ENCODE measurements at places on chromosomes 12 and 14. TPM values are rescaled to one million over a fixed set of nuclear protein-coding genes. Genes with fewer than 3 reads are reported as not detected.

The NTS gene
- 3.3 TPM for polyA plus RNA-seq

The PRPH gene
- 1.6 TPM for polyA plus RNA-seq

The NYNRIN gene
- 29.5 TPM for polyA plus RNA-seq

The IL31 gene
- polyA plus RNA-seq = not detected

The AQP2 gene
- polyA plus RNA-seq = not detected

The TAS2R30 gene
- polyA plus RNA-seq = not detected

The HELB gene
- 2.8 TPM for polyA plus RNA-seq

The LRP1-AS gene
- not detected for polyA plus RNA-seq

The STAB2 gene
- 6.0 TPM for polyA plus RNA-seq

The LMO3 gene
- 2.2 TPM for polyA plus RNA-seq

GRCh38 chr14:55120571-55121495 lies 8.2 kb upstream of the LGALS3 start:
- no peak for DNase-seq

GRCh38 chr14:101559624-101560533 lies 1.4 kb upstream of the DIO3 start:
- DNase-seq = peak; percentile 60

DNA sequence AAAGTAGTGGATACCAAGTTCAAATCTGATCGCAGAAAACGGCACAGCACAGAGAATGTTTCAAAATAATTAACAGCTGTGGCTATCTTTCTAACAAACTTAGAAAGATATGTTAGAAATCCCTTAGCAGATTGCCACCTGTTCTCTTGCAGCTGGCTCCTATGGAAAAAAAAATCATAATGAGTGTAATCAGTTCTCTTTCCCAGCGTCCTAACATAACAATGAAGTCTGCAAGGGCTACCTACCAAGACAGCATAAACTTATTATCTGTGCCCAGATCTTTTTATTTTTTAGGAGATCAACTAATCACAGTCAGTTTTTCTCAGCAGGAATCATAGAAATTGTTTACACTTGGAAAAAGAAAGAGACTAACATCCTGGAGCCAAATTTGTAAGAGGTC lies 358.6 kb upstream of the FOXG1 start:
- peak; percentile 63 for DNase-seq

GRCh38 chr12:43214166-43214565 lies 337.8 kb downstream of the ADAMTS20 start:
- DNase-seq = peak; percentile 33

- DNase-seq = no peak
Observed at GRCh38 chr14:88848571-88848970, 24.1 kb downstream of the TTC8 start.

GRCh38 chr14:45940318-45940717 lies 687.3 kb upstream of the MIS18BP1 start:
- no peak for DNase-seq

- no peak for DNase-seq
Observed at GRCh38 chr14:89280600-89280999, 136.4 kb downstream of the FOXN3 start.

DNA sequence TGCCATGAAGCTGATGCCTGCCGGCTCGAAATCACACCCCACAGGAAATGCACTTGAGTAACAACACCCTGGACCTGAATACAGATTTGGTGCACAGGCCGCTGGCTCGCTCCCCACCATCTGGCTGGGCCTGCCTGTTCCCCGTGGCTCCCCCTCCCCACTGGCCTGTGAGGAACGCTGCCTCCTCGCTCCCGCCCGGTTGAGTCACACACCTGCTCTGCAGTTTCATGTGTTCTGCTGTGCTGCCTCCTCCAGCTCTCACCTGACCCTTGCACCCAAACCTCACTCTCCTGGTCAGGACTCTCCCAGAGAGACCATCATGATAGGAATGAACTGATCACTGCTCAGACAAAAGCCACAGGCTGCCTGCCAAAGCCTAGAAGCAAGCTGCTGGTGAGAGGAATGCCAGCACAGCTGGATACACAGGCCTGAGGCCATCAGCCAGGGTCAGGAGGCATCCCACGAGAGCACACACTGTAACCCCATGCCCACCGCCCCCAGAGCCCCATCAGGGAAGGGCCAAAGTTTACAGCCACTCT lies 3.8 kb upstream of the SIVA1 start:
- DNase-seq = peak; percentile 77

GRCh38 chr14:71555654-71556559 lies 376.3 kb upstream of the RGS6 start:
- DNase-seq = no peak

DNA sequence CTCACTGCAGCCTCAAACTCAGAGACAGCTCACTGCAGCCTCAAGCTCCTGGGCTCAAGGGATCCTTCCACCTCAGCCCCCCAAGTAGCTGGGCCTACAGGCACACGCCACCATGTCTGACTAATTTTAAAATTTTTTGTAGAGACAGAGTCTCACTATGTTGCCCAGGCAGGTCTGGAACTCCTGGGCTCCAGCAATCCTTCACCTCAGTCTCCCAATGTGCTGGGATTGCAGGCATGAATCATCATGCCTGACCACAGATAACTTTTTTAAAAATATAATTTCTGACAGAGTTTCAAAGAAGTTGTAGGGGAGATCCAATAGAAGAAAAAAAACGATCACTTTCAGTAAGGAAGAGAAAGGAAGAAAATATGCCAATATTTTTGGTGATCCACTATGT lies 189.7 kb upstream of the CDKN3 start:
- no peak for DNase-seq

DNA sequence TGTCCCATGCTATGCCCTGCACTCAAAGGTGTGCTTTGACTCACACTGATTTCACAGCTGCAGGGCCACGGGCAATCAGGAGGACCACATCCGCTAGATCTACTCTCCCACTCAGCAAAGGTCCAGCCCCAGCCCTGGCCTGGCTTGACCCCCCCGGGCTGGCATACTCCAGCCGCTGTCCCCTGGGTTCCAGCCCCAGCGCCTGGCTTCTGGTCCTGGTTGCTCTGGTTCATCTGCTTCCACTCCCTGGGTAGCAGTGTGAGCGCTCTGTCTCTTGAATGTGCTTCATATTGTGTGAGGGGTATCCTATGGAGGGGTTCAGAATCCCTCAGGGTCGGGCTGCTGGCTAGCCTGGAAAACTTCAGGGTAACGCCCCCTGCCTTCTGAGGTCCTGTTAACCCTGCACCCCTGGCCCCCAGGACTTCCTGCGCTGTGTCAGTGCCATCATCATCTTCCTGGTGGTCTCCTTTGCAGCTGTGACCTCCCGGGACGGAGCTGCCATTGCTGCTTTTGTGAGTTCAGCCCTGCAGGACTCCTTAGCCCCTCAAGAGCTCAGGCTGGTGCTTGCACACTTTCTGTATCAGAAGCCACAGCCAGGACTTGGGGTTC lies 1.9 kb downstream of the CMTM5 start:
- no peak for DNase-seq

GRCh38 chr14:70685474-70686197 lies 43.9 kb downstream of the TTC9 start:
- DNase-seq = peak; percentile 26

- DNase-seq = no peak
Observed at GRCh38 chr12:92496790-92497189, 206.0 kb upstream of the PLEKHG7 start.

DNA sequence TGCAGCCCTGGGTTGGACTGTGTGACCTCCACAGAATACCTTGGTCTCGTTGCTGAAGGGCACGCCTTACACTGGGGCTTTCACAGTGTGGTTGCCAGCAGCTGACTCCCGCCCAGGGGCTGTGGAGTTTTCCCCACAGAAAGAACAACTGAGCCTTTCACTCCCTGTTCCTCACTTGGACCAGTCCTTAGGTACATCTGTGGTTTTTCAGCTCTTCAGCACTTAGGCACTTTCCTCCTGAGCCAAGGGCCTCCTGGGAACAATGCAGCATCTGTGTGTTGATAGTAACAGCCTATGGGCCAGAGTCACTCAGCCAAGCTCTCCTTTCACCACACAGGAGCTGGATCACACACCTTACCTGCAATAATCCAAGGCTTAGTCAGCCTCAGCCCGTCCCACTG lies 25.0 kb downstream of the ERP27 start:
- DNase-seq = no peak

DNA sequence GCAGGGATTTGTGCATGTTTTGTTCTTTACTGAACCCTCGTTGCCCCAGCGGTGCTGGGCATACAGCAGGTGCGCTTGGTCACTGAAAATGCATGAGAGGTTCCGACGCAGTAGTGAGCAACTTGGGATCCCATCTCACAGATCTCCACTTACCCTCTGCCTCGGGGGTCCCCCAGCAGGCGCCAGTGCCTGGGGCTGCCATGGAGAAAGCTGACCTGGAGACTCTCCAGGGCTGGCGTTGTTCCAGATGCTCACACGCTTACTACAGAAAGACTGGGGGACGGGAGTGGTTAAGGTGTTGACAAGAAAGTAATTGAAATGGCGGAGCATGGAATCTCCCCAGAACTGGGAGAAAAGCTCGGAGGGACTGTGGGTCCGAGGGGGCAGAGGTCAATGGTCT lies 14.2 kb downstream of the GLT1D1 start:
- no peak for DNase-seq

GRCh38 chr14:31926652-31927347 lies 150.3 kb upstream of the ARHGAP5 start:
- DNase-seq = peak; percentile 37

DNA sequence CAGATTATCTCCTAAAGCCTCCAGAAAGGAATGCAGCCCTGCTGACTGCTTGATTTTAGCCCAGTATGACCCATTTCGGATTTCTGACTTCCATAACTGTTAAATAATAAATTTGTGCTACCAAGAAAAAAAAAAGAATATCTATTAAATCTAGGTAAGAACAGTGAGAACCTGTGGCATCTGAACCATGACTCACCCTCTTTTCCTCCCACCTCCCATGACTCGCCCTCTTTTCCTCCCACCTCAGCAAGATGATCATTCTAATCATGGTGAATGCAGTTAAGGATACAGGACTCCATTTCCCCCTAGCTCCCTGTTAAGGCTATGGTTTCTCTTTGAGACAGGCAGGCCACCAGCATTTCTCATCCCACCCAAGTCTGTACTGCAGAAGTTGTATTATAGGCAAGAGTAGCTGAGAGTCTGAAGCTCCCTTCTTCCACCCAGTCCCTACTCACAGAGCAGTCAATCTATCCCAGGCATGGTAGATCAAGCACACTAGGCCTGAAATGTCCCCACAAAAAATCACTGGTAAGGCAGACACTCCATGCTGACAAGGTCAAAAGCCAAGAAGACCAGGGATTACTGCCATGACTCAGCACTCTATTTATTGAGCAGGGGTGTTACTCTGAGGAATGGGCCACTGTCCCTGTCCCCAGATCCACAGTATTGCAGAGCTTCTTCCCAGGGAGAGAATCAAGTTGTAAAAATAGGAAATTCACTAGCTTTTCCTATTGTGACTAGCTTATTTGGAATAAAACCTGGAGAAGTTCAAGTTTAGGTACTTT lies 188.9 kb downstream of the ADAMTS20 start:
- no peak for DNase-seq

GRCh38 chr12:92444763-92445162 lies 258.0 kb upstream of the PLEKHG7 start:
- DNase-seq = peak; percentile 76

- DNase-seq = no peak
Observed at GRCh38 chr12:95316798-95317197, 99.2 kb downstream of the VEZT start.

GRCh38 chr12:112182499-112182898 lies 57.1 kb downstream of the TRAFD1 start:
- DNase-seq = peak; percentile 67

DNA sequence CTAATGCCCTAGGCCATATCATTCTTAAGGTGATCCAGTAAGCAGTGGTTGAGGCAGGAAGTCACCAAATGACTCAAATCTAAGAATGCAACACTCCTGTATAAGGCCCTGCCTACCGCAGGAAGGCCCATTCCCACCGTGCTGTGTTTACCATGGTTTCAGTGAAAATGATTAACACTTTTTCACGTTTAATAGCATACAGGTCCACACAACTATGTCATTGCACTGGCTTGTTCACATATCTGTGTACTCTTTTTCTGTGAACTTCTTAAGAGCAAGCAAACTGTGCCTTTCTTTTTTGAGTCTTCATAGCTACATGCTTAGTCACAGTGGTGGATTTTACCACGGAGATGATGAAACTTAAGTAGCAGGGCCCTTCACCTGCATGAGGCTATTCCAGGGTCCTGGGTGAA lies 214.9 kb downstream of the CNTN1 start:
- no peak for DNase-seq

GRCh38 chr14:59547310-59547709 lies 29.3 kb downstream of the CCDC175 start:
- DNase-seq = no peak

- DNase-seq = peak; percentile 91
Observed at GRCh38 chr12:46559311-46559710, 186.7 kb upstream of the SLC38A2 start.

- DNase-seq = no peak
Observed at GRCh38 chr12:52527121-52527800, 7.1 kb upstream of the KRT5 start.

- peak; percentile 74 for DNase-seq
Observed at GRCh38 chr14:63276492-63277342, 42.0 kb downstream of the GPHB5 start.

- DNase-seq = peak; percentile 31
Observed at GRCh38 chr12:80099259-80099658, at the start of gene OTOGL. Gene OTOGL, plus strand, starts transcription at chr12:80099537. Its CDS starts 109,895 bp downstream, at chr12:80209432.

DNA sequence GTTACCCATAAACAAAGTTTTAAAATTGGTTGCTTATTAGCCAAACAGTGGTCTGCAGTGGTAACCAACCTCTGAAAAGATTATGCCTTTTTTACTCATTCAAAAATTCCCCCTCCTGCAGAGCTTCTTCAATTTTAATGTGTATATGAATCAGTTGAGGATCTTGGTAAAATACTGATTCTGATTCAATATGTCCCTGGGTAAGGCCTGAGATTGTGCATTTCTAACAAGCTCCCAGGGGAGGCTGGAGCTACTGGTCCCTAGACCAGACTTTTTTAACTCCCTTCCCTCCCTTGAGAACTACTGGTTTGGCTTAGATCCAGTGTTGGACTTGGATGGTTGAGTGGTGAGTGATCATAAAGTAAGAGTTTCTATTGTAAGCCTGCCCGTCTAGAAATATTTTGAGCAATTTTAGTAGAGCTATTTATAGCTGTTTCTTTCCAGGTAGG lies 90.2 kb downstream of the FUT8 start:
- DNase-seq = no peak

- DNase-seq = no peak
Observed at GRCh38 chr12:106704081-106704480, 70.4 kb upstream of the RIC8B start.

- peak; percentile 17 for DNase-seq
Observed at GRCh38 chr14:102785595-102785963, 8.3 kb downstream of the TRAF3 start.

GRCh38 chr14:65228956-65229747 lies 126.8 kb upstream of the MAX start:
- DNase-seq = no peak
